Stimulated activated CD8-positive, alpha-beta memory T cell treated with anti-CD3 and anti-CD28 coated beads, Interleukin-4, amount 100 ng/mL, for 24 hours (primary cell): ENCODE measurements at places on chromosomes 6 and 20.

DNA sequence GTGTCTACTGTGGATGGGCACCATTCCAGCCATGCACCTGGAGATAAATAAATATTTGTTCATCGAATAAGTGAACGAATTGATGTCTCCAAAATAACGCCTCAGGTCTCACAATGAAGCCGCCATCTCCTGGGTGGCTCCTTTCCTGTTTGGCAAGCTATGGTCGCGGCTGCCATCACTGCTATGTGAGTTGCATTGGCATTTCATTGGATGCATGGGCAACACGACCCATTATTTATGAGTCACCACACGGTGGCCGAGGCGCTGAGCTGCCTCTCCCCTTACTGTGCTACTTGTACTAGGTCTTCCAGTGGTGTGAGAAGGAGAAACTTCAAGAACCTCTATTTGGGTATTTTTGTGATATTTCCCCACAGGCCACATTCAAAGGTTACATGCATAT, 21.3 kb upstream of the PDE10A start:
- DNase-seq = no peak

GRCh38 chr6:49515485-49516146, 15.9 kb downstream of the GLYATL3 start:
- no peak for DNase-seq

- DNase-seq = no peak
These were observed 17.0 kb downstream of the PTPN1 start for GRCh38 chr20:50527068-50527605.

DNA sequence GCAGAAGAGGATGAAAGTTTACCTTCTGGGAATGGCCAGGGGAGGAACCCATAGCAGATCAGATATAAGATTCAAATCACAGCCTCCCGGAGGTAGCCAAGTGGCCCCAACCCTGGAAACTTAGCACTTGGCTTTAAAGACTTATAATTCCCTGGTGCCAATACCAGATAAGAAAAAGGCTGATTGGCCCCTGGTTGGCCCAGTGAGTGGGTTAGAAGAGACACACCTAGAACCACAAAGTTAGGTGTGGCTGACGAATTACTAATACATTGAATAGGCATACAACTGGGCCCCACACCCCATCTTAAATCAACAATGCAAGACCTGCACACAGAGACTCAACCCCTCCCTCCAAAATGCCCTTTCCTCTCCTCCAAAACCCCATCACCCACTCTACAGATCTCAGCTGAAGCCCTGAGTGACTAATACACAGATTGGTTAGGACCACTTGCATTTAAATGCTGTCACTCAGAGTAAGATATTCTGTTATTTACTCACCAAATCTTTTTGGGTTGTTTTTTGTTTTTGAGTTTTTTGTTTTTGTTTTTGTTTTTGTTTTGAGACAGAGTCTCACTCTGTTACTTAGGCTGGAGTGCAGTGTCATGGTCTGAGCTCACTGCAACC, 315.4 kb upstream of the JARID2 start:
- DNase-seq = no peak

DNA sequence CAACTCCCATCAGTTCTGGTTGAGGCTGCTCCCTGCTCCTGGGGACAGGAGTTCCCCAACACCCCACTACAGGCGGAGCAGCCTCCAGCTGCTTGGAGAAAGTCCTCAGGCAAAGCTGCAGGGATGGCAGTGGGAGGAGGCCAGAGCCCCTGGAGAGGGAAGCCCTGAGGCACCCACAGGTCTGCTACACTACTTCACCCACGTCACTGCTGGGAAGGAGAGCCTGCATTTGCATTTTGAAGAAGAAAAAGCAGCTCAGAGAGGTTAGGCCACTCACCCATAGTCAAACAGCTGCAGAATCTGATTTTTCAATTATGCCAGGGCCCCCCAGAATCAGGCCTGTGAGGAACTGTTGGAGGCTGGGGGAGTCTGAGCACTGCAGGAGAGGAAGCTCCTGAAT, 17.2 kb downstream of the BFSP1 start:
- DNase-seq = no peak

- DNase-seq = no peak
These were observed 71.7 kb downstream of the ADGRG6 start for GRCh38 chr6:142373268-142374090.

GRCh38 chr20:62425281-62426058, 1.9 kb downstream of the RBBP8NL start:
- DNase-seq = no peak

GRCh38 chr6:37257320-37257633, 295 bp upstream of the TBC1D22B start:
- DNase-seq = no peak

DNA sequence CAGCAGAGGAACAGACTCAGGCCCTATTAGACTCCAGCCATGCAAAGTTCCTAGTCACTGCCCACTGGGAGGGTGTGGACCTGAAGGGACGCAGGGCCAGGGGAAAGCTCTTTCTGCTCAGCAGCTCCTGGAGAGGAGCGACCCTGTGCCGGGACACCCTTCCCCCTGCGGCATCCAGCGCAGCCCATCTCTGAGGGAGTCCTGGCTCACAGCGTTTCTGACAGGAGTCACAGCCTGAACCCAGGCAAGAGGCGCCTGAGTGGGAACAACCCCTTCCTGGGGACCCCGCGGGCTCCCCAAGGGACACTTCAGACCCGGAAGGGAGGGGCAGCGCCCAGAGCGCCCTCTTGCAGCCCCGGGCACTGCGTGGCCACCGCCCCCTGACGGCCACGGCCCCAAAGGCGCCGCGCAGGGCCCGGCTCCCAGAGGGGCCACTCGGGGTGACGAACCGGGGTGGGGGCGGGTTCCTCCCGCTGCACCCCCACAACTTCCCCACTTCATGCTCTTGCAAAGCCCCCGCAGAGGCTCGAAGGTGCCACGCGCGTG, 862 bp downstream of the UCKL1 start:
- no peak for DNase-seq

GRCh38 chr20:32027643-32028042, 17.4 kb downstream of the CCM2L start:
- no peak for DNase-seq

- DNase-seq = no peak
These were observed 29.9 kb upstream of the MTRF1L start for GRCh38 chr6:153032255-153032882.

GRCh38 chr6:163348789-163349680, 65.5 kb upstream of the QKI start:
- no peak for DNase-seq

GRCh38 chr20:23189341-23189740, 103.2 kb upstream of the CD93 start:
- no peak for DNase-seq

DNA sequence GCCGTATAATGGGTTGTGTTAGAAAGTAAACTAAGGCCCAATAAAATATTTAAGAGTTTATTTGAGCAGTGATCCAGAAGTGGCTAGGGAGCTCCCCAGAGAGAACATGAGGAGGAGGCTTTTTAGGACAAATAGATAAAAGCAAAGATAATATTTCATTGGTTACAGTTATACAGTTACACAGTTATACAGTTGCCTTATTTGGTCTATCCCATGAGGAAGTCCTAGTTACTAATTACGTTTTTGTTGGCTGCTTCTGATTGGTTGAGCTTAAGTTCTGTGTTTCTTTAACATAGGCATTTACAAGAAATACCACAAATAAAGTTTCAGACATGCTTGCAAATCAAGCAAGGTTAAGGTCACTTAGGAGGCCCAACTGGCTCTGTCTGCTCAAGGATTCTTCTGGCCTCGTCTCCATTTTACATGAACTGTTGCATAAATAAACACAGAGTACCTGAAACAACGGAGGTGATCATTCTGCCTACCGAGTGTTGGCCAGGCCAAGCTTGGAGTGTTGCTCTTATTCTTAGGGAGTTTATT, 7.0 kb downstream of the UBD start:
- no peak for DNase-seq

DNA sequence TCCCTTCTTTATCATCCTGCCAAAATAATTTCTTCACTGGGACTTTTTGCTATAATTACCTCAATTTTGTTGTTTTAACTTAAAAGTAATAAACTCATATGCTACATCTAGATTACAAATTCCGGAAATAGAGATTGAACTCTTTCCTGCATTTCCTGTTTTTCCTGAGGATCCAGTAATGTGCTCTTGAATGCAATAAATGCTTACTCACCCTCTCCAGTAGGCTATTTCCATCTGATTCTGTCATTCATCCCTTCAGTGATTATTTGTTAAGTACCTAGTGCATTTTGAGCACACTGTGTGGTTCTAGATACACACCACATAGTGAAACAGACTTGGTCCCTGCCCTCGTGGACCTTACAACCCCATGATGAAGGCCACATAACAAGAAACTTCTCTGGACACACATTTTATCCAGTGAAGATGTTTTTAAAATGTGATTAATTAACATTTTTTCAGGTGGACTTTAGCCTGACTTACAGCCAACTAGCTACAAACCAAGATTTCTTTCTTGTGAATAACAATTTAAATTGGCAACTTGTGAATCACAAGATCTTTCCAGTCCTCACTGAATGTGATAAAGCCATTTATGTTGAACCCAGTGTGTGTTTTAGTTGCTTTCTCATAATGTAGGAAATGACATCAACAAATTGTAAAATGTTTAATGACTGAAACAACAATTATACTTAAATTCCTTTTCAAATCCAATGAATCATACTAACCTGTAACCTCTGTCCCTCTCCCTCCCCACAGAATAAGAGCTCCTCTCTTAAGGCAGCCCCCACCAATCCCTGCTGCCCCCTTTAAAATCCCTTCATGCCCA, 272.3 kb downstream of the KHDC1L start:
- DNase-seq = no peak

DNA sequence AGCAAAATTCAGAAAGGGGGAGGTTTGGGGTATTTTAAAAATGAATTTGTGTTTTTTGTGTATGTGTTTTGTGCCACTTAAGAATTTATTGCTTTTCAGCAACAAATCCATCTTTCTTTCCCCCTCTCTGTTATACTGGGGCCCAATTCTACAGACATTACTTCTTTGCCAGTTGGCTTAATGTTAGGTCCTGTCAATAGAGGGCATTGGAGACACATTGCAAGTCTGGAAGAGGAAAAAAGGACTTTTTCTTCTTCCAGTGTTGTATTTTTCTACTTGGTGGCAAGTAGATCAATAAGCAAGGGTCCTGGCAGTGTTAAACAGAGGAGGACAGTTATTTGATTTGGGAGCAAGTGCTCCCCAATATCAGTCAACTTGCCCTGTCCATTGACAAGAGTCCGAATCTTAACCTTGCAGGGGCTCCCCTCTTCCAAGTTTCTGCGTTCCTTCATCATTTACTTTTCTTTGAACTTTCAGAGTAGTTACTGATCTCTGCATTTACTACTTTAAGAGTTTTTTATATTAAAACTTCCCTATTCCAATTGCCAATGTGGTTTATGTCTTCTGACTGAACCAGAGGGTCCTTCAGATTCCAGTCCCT, 23.4 kb downstream of the SCML4 start:
- no peak for DNase-seq

DNA sequence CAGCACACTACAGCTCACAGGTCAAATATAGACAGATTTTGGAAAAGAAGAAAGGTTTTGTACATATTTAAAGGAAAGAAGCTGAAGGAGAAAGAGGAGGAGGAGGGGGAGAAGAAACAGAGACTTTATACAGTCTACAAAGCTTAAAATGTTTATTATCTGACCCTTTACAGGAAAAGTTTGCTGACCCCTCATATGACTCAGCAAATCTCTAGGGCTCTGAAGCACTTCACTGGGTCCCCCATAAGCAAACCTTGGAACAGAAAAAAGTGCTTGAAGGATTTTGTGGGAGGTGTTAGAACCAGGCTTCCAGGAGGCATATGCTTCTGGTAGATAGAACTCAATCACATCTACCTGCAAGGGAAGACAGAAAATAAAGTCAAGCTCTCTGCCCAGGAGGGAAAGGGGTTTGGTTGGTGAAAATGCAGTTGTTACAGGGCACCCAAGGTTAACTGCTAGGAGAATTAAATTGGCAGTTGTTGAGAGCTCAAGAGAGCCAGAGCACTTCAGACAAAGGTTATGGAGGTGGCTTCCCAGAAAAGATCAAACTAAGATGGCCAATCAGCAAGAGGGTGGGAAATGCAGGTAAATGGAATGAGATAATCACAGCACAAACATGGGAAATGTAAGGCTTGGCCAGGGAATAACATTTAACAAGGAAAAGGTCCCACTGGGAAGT, 207.4 kb upstream of the SGK1 start:
- no peak for DNase-seq

DNA sequence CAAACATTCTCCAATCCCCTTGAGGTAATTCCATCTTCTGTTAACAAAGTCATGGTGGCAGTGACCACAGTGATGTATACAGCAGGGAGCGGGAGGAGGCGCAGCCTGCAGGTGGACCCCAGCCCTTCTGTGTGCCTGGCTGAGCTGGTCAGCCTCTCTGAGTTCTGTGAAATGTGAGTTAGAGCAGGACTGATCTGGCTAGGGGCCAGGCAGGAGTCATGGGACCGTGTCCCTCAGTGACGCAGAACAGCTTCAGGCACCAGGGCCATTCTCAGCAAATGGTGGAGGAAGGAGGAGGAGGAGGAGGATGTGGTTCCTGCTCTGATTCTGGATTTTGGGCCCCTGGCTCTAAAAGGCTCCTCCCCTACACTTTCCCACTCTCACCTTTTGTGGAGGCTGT, 6.9 kb downstream of the PHACTR3 start:
- DNase-seq = no peak

DNA sequence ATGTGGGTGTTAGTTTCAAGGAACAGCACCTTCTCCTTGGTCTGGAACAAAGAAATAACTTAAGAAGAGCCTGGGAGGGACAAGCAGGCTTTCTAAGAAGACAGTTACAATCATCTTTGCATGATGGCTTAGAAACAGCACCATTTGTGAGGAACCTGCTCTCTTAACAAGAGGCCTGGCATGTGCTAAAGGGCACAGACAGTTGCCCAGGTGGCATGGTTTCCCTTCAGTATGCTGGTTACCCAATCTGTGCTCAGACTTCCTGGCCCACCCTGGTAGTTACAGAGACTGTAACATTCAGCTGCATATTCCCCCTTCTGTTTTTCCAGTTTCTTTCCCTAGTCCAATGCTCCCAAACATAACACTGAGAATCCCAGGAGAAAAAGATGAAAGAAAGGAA, 84.0 kb downstream of the CHD6 start:
- DNase-seq = no peak

DNA sequence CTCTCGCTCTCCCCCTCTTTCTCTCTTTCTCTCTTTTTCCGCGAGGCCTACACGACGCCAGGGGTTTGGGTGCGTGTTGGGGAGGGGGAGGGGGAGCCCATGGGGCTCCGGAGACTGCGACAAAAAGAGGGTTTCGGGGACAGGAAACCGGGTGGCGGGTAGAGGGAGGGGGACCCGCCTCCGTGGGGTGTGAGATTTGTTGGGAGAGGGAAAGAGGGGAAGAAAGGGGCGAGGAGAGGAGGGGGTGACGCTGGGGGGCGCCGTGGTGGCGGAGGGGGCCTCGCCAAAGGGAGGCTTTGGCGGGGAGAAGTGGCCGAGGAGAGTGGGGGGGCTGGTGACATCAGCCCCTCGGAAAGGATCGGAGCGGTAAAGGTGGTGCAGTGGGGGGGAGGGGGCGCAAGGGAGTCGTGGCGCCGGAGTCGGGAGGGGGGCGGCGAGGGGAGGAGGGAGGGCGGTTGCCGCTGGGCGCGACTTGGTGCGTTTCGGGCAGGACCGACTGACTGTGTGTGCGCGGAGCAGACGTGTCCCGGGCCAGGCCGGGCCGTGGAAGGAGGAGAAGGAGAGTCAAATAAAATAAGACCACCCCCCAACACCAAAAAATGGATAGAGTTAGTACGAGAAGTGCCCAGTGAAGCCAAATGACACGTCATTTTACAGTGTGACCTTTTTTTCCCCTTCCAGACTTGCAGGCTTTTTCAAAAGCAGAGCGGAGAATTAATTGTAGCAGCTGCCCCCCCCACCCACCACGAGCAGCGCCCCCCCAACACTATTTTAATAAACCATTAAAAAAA, 39.8 kb downstream of the GNAS start:
- DNase-seq = peak; percentile 68

- DNase-seq = no peak
These were observed 138.2 kb upstream of the CST7 start for GRCh38 chr20:24810676-24811407.
